ENCODE measurements at places on chromosomes 5 and 9.

DNA sequence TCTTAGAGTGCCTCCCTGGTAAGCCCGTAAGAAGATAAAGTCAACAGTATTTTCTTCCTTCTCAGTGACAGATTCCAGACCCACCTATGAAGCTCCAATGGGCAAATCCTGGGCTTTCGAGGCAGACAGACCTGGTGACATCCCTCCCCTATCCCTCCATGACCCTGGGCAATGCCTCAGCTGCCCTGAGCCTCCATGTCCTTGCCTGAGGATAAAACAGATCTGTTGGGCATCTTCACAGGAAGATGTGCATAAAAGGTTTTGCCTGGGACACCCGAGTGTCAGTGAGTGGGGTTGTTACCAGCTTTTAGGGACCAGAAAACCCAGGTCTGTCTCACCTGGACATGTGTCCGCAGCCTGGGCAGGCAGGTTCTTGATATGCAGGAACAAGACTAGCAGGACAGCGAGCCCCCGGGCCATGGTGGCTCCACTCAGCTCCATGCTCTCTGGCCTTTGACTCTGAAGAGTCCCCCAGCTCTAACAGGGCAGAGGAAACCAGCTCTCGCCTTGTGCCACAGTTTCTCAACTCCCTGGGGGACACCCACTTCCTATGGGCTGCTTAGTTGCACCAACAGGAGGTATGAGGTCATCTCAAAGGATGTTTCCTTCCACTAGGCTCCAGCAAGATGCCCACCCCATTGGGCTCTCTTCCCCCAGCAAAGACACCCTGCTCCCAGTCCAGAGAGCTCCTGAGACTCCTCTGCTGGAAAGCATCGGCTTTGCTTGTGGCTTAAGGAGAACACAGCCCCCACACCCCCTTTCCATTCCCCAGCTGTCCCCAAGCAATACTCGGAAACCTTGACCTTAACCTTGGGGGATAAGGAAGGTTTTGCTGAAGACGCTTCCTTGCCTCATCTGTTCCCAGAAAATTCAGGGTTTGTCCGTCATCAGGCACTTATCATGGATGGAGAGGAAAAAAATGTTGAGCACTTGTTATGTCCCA is at the start of gene FCN1:
Gene FCN1, minus strand, starts transcription at position 482 of the 943 bp plus-strand sequence. Its CDS starts 41 bp downstream, at position 441.
- peak; percentile 83 for DNase-seq

- DNase-seq, result peak; percentile 87
Measured at GRCh38 chr9:133742849-133743444, 4.8 kb upstream of the SARDH start.

- DNase-seq, result no peak
Measured at GRCh38 chr9:6816581-6816980, 58.8 kb downstream of the KDM4C start.

GRCh38 chr9:100577776-100578448 is at the start of gene CAVIN4:
TSS of gene CAVIN4 (plus strand) at chr9:100578079. CDS start at chr9:100578144, 65 bp downstream.
- DNase-seq, result no peak

DNA sequence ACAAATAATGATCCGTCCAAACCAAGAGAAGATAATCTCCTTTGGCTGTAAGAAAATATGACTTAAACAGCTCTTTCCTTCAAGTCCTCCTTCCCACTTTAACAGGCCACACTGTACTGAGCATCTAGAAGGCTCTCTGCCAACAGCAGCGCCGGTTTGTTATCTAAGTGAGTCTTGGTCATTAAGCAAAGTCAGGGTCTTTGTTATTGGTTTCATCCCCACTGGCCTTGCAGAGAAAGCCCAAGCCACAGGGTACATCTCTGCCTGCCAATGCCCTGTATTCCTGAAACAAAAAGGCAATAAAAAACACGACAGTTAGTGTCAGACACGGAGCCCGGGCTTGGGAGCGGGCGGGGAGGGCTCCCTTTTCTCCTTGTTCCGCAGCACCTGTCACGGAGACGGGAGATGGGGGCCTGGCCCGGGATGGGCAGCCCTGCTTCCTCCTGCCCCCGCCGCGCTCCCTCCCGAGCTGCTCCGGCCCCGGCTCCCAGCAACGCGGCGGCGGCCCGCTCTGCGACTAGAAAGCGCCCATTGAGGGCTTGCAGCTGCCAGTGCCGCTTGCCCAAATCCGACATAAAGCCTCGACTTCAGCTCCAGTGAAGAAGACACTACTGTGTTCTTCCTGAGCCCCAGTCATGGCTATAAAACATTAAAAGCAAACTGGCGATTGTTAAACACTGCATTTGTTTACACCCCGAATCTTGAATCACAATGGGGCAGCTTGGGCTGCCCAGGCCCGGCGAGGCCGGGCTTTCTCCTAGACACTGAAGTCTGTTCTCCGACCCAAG is 28.1 kb upstream of the PIK3R1 start:
- DNase-seq, result no peak

- DNase-seq, result no peak
Measured at GRCh38 chr9:20294046-20294750, 328.1 kb downstream of the MLLT3 start.

DNA sequence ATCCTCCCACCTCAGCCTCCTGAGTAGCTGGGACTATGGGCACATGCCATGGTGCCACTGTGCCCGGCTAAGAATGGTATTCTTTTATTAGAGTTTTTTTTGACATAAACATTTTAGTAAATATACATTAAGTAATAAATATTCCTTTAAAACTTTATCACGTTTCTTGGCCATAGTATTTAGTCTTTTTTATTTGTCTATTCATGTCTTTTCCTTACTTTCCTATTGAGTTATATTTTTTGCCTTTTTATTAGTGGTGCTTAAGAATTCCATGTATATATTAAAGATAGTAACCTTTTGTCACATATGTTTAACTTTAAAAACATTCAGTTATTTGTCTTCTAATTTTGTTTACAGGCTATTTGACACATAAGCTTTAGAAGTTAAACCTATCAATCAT is 73.4 kb downstream of the MARCHF3 start:
- no peak for DNase-seq

GRCh38 chr5:153960269-153961215 is 78.2 kb downstream of the FAM114A2 start:
- peak; percentile 27 for DNase-seq

GRCh38 chr5:137051161-137051560 is 448.0 kb downstream of the SPOCK1 start:
- no peak for DNase-seq

GRCh38 chr9:109945573-109945972 is 165.6 kb downstream of the PALM2AKAP2 start:
- no peak for DNase-seq

- peak; percentile 11 for DNase-seq
Measured at GRCh38 chr5:89117124-89117644, 234.2 kb upstream of the MEF2C start.

- no peak for DNase-seq
Measured at GRCh38 chr5:175211956-175212756, 231.8 kb downstream of the DRD1 start.

DNA sequence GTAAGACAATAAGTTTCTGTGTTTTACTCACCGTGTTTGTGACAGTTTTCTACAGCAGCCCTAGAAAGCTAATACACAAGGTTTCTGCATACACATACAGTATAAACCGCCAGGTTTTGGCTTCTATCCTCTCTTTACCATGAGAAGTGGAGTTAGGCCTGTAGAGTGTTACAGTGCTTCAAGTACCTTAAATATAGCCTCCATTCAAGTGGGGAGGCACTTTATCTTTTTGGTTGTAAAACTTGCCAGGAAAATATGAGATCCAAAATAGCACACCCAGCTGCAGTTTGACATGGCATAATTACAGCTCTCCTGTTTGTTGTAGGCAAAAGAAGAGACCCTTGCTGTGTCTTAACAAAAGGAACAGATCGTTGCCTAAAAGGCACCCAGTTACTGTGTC is 90.3 kb upstream of the PTPN3 start:
- DNase-seq, result no peak

DNA sequence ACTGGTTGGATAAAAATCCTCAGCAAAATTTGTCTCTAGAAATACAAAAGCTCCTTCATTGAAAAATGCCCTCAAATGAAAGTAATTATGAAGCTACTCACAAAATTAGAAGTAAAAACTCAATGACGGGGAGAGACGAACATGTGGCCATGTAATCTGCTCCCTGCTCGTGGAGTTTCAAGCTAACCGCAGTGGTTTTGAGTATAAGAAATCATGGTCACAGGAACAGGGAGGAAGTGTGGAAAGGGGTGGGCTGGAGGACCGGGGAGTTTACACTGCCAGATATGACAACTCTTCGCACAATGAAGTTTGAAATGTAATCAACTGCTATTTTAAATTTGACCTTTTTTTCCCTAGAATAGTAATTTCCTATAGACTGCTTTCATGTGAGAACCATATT is 765.4 kb upstream of the DMAC1 start:
- DNase-seq, result peak; percentile 8

DNA sequence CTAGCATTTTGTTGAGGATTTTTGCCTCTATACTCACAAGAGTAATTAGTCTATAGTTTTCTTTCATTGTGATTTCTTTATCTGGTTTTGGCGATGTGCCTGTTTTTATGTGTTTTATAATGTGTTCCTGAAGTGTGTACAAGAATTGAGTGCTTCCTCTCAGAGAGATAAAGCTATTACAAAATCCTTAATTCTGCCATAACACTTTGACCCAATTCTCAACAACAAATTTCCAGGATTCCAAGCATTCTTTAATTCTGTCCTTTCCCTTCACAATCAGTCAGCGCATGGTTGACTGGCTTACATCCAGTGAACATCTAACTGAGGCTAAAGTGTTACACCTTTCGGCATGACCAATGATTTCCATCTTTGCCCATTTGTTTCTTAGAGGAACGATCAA is 282.9 kb upstream of the MVB12B start:
- DNase-seq, result no peak

DNA sequence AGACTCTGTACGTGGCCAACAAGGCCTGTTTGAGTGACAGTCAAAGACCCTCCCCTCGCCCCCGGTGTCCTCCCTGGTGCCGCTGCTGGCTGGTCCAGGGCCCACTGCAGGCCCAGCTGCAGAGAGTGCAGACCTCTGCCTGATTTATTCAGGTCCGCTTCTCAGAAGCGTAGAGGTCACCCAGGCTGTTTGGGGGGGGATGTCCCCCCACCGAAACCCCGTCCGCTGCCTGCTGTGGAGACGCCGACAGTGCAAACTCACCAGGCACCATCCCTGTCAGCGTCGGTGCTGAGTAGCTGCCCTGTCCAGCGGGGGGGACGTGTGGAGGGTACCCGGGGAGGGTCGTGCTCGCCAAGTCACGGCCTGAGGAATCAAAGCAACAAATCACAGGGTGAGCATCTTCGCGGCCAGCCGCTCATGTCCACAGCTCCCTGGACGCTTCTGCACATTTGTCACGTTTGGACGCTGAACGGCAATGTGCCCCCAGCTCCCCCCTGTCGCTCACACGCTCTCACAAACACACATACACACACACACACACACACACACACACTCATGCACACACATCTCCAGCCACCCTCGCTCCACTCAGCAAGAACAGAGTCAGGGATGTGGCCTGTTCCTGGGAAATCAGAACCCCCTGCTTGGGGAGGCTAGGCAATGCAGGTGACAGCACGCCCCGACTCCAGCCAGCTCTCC is 152.2 kb downstream of the PAX5 start:
- DNase-seq, result no peak

GRCh38 chr9:27165670-27166069 is 56.6 kb downstream of the TEK start:
- DNase-seq, result no peak

DNA sequence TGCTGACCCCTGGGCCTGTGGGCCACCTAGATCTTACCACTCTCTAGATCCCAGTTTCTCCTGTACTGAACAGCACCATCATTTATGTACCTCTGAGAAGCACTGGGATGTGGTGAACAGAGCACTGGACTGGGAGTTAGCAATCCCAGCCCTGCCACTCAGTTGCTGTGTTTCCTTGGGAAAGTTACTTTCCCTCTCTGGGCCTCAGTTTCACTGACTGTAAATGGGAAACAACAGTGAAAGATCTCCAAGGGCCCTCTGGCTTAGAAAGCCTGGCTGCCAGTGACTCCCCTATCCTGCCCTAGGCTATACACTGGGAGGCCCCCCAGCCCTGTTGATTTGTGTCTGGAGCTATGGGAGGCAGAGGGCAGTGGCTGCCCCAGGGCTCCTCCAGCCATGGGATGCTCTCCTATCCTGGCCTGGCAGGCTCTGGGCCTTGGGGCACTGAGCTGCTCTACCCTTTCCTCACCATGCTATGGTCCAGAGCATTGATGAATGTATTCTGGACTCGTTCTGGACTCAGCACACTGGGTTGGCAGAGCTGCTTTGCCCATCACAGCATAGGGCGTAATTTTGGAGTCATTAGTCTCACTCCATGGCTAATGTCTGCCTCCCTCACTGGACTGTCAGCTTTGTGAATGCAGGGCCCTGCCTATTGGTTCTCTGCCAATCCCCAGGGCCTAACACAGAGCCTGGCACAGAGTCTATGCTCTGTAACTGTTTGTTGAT is 99.3 kb downstream of the RGS3 start:
- DNase-seq, result no peak

DNA sequence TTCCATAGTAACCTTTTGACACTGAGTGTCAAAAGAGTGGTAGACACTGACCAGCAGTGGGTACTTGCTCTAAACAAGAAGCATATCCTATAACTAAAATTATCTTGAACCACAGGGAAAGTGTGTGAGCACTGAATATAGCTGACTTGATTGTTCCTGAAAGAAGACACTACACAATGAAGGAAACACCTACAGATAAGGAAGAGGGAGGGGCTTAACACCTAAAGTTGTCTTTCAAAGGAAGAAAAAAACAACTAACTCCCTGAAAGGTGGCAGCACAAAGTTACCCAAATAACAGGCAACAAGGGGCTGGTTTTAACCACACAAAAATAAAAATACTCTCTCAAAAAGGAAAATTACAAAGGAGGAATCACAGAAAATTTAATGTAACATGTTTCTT is 6.6 kb downstream of the ELAVL2 start:
- DNase-seq, result no peak

DNA sequence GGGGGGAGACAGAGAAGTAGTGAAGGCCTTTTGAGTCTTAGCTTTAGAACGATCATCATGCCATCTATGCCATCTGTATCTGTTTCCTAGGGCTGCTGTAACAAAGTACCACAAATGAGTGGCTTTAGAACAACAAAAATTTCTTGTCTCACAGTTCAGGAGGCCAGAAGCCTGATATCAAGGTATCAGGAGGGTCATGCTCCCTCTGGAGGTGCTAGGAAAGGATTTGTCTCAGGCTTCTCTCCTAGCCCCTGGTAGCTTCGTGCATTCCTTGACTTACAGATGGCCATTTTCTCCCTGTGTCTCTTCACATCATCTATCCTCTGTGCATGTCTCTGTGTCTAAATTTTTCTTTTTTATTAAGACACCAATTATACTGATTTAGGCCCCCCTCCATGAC is 5.2 kb downstream of the CARD6 start:
- no peak for DNase-seq

DNA sequence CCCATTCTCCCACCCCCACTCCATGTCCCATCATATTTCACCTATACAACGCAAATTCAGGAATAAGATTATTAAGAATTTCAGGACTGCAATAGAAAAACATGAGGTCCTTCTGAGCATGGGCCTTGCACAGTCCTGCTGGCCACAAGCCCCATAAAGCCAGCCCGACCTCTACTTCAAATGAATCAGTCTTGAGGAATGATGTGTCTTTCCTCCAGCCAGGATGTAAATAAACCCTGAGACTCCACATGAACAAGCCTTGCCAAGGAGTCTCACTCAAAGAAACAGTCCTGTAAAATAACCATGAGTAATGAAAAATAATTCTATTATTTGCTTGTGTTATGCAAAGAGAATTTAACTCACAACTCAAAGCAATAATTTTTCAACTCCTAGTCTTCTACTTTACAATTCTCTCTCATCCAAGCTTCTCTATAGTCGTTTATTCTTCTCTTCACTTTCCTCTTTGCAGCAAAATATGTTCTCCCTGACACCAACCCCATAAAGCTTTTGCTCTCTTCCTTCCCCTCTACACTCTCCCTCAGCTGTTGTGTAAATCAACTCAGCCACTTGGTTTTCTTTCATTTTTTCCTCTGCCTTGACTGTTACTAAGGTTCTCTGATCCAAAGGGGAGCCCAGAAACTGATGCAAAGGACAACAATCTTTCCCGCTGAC is 140.1 kb upstream of the MOCS2 start:
- DNase-seq, result no peak

All from suppressor macrophage (primary cell).